Fibroblast of skin of scalp (primary cell): ENCODE measurements at places on chromosomes 1 and 21.

- DNase-seq = no peak
These were observed 53.1 kb upstream of the PROX1 start for GRCh38 chr1:213934649-213935048.

DNA sequence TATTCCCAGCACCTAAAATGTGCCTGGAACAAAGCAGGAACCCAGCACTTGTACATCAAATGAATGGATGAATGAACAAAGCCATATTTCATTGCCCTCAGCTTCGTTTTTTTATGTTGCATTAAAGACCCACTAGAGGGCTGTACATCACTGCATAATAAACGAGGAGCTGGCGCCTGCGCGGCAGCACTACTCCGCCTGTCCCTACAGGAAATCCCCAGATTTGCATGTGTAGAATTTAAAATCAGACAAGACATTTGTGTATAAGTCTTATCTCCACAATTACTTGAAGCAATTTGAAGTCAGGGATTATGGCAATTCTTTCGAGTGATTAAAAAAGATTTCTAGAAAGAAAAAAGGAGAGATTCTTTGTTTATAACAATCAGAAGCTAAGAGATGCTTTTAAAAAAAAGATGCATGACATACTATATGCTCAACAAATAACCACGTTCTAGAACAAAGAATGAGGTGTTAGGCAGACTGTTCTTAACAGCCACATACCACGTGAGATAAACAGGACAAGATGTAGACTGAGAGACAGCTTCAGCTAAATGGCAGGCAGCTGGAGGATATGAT, 5.4 kb upstream of the NEK2 start:
- peak; percentile 86 for DNase-seq

DNA sequence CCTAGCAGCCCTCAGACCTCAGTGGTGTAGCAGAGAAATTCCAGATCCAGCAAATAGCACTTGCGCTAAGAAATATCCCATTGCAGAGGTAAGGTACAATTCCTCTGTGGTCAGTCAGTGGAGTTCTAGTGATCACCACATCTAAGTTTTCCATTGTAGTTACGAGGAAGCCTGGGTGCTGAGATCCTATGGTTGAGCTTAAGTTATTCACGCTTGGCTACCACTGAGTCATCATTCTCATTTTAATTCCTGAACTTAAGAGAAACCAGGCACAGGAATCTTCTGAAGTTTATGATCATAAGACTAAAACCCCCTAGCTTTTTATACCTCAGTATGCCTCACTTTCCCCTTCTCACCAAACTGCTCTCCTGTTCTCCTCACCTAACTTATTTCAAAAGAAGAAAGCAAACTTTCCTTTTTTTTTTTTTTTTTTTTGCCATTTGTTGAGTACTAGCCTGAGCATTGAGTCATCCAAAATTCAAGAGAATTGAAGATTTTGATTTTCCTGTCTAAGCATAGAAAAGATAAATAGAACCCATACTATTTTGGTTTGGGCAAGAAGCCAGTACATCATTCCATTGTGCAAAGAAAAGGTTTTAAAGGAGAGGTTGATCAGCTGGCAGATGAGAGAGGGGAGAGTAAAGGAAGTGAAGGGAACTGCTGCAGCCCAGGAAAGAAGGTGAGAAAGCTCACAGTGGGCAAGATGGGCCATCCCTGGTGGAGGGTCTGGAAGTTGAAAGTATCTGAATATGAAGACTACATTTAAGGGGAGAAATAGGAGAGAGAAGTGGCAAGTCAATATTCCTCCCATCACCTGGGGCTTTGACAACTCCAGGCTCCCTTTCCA, 39.9 kb downstream of the SERBP1 start:
- peak; percentile 80 for DNase-seq

- no peak for DNase-seq
These were observed 164.5 kb downstream of the TOMM20 start for GRCh38 chr1:234963904-234964702.

GRCh38 chr1:53733447-53733931, 5.5 kb downstream of the GLIS1 start:
- DNase-seq = no peak

DNA sequence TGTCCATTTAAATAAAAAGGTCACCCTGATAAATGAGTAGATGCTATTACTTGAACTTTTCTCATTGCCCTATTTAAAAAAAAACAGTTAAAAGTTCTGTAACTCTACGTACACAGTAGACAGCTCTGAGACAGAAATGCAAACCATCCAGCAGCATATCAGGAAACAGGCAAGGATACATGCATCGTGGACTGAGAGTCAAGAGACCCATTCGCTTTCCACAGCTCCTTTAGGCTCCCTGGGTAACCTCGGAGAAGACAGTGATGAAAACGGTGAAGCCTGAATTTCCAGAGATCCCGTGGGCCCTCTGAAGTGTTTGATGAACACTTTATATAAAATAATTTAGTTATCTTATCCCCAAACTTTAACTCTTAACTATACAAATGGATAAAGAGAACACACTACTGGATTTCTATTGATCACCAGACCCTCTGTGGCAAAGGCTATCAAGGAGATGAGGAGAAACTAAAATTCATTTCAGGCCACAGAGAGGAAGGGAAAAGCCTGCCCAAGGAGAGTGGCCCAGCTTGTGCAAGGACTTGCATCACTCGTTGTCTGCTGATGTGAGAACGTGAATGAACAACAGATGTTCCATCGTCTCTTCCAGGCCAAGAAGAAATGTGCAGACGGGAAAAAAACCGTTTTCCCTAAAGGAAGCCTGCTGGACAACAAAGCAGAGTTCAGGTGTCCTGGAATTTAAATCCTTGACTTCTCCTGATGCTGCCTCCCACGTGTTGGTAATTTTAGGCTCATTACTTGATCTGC, 131.0 kb downstream of the TGFBR3 start:
- peak; percentile 78 for DNase-seq

- no peak for DNase-seq
These were observed 1.8 kb downstream of the MX2 start for GRCh38 chr21:41363370-41364270.

GRCh38 chr1:70528590-70529333, 117.7 kb downstream of the CTH start:
- DNase-seq = peak; percentile 46

- peak; percentile 4 for DNase-seq
These were observed 30.6 kb upstream of the INSL5 start for GRCh38 chr1:66831529-66832239.

DNA sequence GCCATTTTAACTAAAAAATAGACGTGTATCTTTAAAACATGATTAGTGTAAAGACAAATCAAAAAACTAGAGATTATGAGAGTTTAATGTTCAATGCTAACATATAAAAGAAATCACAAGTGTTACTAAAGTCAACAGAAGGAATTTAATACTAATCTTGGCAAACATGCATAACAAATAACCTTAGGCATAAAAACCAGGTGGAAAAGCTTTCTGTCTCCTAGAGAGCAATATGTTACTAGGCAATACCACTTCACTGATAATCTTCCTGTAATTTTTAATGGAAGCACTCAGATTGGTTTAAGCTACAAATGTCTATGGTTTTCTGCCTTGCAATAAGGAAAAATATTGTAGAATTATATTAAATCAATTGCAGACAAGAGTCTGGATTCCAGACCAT, 121.9 kb downstream of the NME7 start:
- no peak for DNase-seq

DNA sequence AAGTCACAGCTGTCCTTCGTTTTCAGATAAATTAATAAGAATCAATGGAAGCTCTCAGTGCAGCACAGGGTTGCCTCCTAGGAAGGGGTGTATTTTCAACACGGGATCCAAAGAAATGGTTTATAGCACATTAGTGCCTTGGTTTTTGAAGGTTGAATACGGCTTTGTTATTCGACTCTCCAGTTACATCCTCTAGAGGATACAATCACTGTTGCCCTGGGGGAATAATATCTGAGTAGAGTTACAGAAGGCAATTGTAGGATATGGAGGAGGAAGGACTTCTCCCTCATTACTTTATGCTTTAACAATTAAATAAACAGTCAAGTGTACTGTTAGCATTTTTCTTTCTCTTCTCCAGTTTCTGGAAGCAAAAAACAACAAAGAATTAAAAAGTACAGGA, 14.3 kb upstream of the ZNF326 start:
- DNase-seq = no peak

DNA sequence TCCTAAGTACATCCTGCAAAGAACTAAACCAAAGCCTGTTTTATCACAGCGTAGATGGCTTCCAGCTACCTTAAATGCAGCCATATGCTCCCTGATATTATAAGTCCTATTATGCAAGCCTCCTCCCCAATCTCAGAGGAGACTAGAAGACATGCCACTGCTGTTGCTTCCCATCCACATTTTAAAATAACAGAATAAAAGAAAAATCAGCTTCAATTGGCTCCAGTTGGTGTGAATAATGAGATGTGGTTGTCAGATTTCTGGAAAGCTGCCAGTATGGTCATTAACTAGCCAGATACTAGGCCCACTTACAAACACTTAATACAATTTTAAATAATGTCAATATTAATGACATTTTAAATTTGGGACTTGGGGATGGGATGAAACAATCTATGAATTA, 25.7 kb downstream of the WARS2 start:
- no peak for DNase-seq

GRCh38 chr21:28910280-28910887, 82.3 kb downstream of the LTN1 start:
- DNase-seq = no peak

- DNase-seq = peak; percentile 99
These were observed 166.2 kb downstream of the TOMM20 start for GRCh38 chr1:234962340-234962989.

DNA sequence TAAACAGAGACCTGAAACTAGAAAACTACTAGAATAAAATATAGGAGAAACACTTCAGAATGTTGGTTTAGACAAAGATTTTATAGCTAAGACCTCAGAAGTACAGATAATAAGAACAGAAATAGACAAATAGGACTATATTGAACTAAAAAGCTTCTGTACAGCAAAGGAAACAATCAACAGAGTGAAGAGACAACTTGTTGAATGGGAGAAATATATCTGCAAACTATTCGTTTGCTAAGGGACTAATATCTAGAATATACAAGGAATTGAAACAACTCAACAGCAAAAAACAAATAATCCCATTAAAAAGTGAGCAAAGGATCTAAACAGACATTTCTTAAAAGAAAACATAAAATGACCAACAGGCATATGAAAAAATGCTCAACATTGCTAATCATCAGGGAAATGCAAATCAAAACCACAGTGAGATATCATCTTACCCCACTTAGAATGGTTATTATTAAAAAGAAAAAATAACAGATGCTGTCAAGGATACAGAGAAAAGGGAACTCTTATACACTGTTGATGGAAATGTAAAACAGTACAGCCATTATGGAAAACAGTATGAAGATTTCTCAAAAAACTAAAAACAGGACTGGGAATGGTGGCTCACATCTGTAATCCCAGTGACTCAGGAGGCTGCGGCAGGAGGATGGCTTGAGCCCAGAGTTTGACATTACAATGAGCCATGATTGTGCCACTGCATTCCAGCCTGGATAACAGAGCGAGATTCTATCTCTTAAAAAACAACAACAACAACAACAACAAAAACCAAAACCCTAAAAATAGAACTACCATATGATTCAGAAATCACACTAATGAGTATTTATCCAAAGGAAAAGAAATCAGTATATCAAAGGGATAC, 37.3 kb upstream of the ZSWIM5 start:
- DNase-seq = no peak

DNA sequence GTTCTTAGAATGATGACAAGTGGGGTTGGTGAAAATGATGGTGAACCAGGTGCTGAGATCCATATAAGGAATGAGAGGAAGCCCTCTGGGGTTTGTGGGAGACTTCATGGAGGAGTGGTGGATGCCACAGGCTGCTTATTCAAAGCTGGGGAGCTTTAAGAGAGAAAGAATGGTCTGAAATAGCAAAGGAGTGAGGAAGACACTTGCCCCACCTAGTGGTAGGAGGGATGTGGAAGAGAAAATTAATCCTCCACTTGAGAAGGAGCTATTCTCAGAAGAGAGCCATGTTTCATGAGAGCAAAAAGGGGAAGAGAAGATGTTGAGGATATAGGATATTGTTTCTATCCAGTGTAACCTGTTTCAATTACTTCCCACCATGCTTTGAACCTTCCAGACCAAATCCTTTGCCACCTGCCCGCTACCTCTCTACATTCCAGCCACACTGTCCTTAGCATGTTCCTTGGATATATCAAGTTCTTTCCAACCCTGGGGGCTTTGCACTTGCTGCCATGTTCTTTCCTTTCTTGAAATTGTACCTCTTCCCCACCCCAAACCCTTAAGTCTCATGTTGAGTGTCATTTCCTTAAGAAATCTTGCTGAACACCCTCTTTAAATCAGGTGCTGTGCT, 19.6 kb upstream of the ZNF648 start:
- DNase-seq = peak; percentile 22

DNA sequence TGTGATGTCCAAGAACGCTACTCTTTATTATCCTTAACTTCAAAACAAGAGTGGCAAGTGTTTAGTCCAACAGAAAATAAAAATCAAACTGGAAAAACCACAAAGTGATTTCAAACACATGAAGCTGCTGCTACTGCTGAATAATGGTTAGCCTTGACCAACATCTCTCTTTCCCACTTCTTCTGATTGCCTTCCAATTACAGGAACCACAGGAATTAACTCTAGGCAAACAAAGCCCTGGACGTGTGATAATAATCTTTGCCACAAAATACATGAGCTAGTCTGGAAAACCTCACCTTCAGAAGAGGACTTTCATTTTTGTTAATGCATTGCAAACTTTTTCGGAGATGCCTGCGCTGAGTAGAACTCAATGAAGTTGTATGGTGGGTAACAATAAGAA, 48.6 kb upstream of the COL11A1 start:
- DNase-seq = peak; percentile 21

- no peak for DNase-seq
These were observed 1.1 kb upstream of the OR14I1 start for GRCh38 chr1:248703674-248704073.

- no peak for DNase-seq
These were observed 9.4 kb downstream of the MATN1 start for GRCh38 chr1:30714025-30714424.

- no peak for DNase-seq
These were observed 4.7 kb downstream of the OR14I1 start for GRCh38 chr1:248697907-248698306.

- peak; percentile 90 for DNase-seq
These were observed 31.1 kb upstream of the SRP9 start for GRCh38 chr1:225746361-225747179.

- no peak for DNase-seq
These were observed 118.1 kb downstream of the C1orf21 start for GRCh38 chr1:184504955-184505338.

DNA sequence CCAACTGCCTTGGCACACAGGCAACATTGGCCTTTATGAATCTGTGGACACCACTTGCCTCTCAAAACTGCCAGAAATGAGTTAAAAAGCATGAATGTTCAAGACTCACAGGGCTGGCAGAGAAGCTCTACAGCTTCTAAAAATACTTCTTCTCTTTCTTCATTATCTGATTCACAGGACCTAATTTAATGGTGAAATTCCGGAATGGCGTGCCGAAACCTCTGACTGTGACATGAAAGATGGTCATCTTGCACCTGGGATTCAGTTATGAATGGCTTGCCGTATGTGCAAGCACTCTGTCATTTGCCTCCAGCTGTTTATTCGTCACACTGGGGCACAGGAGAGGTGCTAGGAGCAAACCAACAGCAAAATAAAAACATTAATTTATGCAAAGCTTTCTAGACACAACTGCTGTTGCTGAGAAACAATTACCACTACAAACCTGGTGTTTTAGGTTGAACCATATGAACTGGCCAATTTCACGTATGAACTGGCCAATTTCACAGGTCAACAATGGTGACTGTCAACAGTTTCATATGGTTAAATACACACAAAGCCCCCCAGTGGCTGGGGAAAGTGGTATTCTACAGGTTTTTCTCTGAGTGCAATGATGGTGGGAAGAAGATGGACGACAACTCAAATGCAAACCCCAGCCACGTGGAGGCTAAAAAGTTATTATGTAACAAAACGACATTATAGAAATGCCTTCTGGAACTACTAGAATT, 648.3 kb downstream of the KIF26B start:
- no peak for DNase-seq
